GM12864 (cell line): ENCODE measurements at places on chromosomes 7 and 10.

DNA sequence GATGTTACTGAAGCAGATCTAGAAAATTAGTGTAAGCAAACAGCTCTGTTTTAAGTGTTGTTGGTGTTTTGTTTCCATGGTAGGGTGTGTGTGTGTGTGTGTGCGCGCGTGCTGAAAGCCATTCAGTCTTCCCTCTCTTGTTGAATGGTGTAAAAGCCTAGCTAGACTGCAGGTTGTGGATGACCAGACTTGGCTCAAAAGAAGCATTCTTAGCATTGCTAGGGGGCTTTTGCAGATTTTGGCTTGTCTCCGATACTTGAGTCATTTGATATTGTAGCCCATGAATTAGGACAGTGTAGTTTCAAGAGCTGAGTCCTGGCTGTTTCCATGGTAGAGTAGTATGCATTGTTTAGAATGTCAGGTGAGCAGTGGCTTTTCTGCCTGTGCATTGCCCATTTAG, 99.1 kb downstream of the SND1 start:
- no peak for DNase-seq

- DNase-seq: no peak
Observed at GRCh38 chr7:158861936-158862704, 5.8 kb downstream of the DYNC2I1 start.

DNA sequence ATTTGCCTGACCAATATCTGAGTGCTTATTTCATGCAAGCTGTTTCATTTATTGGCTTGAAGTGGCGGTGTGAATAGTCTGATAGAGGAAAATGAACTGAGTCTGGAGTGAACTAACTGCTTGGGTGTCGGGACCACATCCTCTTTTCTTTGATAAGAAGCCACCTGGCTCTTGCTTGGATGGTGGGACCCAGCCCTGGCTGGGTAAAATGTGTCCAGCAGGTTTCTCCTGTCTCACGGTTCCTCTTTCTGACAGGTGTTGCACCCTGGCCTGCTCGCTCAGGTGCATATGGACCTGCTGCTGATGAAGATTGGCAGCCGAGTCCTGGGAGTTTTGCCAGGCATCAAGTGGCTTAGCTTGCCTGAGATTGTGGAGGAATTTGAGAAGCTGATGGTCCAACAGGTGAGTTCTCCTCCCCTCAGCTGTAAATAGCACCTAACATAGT, 1.6 kb downstream of the ADCK2 start:
- DNase-seq: peak; percentile 47

DNA sequence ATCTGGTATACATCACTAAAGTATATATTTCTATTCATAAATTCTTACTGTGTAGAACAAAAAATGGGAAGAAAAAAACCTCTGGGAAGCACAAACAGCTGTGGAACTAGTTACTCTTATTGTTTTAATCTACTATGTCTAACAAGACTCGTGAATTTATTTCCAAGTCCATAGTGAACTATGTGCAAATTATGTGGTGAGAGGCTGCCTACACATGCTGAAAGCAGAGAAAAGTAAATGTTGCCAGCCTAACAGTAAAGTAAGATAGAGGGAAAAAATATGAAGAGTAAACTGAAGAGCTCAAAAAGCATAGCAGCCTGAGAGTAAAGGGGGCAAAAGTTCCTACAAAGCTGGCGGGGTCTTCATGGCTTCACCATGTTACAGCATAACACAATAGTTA, 3.0 kb downstream of the GDI2 start:
- DNase-seq: no peak

DNA sequence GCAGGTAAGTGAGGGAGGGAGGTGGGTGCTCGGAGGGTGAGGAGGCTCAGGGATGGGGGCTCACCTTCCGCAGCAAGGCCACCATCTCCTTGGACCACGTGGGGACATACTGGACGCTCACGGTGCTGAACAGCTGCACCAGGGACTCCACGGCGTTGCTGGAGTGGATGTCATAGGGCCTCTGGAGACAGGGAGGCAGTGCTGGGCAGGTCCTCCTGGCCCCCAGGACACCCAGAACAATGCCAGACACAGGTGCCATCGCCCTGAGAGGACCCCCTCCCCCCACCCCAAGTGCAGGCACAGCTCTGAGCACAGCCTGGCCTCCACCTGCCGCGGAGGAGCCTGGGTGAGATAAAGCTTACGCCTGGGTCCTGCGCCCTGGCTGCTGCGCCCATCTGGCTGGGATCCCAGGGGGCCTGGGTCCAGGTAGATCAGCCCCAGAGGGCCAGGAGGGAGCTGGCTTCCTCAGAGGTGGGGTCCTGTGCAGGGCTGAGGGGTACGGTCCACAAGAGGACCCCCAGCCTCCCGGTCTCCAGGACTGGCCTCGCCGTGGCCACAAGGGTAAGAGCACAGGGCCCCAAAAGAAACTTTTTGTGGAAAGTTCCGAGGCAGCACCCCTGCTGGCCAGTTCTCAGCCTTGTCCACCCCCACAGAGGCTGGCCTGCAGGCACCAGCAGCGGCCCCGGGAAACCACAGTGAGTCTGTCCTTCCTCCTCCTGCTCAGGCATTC, 37.8 kb downstream of the DPYSL4 start:
- no peak for DNase-seq

- DNase-seq: no peak
Observed at GRCh38 chr7:90621747-90622140, 25.6 kb downstream of the CDK14 start.
